T-helper 22 cell (primary cell): ENCODE measurements at places on chromosomes 7 and 10.

- no peak for DNase-seq
Measured at GRCh38 chr10:22851865-22852239, 76.0 kb upstream of the ARMC3 start.

DNA sequence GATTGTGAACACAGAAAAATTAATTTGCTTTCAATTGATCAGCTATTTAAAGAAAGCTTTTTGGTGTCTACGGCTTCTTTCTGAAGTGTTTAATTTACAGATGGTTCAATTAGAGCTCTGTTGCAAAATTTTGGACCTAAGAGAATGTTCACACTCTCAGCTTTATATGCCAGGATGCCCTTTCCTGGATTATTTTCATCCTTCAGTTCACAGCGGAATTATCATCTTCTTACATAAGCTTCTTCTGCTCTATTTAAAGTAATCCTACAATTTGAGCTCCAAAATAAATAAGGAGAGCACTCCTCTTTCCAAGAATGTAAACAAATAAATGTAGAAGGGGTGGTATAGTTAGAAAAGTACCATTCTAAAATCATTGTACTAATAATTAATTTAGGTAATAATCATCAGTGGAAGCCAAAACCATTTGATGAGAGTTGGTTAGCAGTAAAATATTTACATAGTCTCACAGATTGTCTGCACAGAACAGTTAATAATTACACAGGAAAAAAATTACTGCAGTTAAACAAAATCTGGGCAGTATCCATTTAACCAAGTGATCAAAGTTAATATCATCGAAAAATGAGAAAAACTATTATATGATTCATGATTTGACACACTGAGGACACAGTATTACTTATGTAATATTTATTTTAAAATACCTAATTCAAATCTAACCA lies 298.0 kb upstream of the TMEM229A start:
- DNase-seq, result no peak

DNA sequence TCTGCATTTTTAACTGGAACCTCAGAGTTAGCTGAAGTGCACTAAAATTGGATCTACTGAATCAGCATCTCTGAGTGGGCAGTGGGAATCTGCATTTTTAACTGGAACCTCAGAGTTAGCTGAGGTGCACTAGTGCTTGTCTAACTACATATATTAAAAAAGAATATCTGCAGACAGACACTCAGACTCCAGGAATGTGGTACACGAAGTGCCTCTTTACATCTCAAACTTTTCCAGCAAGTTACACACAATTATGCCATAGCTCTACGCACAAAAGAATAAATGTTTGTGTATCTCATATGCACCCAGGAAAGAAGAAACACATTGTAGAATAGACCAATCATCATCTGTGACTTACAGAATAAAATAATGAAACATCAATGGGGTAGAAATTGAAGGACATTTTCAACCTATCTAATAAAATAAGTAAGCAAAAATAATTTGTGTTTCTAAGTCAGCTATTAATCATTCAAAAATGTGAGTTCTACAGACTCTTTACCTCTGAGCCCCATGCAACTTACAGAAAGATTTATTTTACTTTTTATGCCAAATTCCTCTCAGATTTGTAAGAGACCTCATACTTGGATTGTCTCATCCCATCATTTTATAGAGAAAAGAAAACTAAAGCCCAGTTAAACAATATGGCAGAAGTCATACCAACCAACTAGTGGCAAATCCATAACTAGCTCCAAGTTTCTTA lies 28.3 kb downstream of the PPP1R3A start:
- DNase-seq, result no peak

DNA sequence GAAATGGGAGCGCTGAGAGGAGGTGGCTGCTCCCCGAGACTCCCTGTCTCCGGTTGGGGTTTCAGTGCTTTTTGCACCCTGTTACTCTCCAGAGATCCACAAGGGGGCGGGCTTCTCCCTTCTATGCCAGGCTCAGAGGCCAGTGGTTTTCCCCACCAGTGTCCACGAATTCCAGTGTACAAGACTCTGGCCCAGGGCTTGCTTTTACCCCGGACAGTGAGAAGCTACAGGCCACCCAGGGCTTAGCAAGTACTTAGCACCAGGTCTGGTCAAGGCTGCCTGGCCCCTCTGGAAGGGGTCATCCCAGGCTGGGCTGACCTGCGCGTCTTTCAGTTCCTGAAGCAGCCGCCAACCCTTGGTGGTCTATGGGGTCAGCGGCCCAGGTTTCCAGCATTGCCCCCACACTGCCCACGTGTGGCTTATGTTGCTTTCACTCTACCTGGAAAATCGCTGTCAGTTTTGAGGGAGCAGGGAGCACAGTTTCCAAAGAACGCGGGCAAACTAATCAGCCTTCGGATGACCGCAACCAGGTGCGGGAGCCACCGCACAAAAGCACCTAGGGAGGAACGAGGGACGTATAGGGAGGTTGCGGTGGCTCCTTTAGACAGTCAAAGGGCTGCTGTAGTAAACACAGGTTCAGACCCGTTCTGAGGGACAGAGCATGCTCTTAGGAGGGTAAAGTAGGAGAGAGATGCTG lies 6.8 kb downstream of the CYP26A1 start:
- no peak for DNase-seq

- DNase-seq, result no peak
Measured at GRCh38 chr7:75738604-75738974, at the start of gene HIP1. Gene HIP1, minus strand, starts transcription at chr7:75738941. Its CDS starts 21 bp downstream, at chr7:75738920.

- no peak for DNase-seq
Measured at GRCh38 chr10:16195178-16195769, 241.5 kb upstream of the PTER start.
